Caudate nucleus (tissue), 63 donors: ENCODE measurements at places on chromosomes 7 and 10.
A peak's percentile ranks its signal among the peaks of the same experiment; 100 is the strongest.

DNA sequence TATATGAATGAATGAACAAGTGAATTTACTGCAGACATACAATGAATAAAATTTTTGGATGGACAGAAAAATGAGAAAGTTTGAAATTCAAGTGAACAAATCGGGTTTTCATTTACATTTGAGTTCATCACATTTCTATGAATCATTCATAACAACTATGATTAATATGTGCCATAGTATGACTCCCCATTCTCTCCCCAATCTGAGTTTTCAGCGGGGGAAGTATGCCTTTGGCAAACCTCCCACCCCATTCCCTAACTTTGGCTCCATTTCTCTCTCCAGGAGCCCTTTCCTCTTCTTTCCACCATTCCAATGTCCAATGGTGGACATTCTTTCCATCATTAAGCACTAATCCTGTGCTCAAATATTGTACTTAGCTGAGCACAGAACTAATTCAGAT lies 96.8 kb upstream of the LSM8 start:
- no peak for DNase-seq

DNA sequence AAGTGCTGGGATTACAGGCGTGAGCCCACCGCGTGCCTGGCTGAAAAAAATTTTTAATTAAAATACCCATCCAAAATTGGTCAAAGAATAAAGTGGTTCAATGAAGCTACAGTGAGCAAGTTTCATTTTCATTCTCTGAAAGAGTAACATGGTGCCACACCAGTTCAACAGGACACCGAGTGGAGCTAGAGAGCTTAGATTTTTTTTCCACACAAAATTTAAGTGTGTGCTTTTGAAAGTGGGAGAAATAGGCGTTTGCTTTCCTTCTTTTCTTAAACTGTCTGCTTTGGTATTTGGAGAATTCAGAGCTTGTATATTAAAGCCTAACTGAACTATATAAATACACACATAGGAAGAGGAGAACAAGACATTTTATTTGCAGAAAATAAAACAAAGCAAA lies 43.4 kb downstream of the BPGM start:
- no peak for DNase-seq

DNA sequence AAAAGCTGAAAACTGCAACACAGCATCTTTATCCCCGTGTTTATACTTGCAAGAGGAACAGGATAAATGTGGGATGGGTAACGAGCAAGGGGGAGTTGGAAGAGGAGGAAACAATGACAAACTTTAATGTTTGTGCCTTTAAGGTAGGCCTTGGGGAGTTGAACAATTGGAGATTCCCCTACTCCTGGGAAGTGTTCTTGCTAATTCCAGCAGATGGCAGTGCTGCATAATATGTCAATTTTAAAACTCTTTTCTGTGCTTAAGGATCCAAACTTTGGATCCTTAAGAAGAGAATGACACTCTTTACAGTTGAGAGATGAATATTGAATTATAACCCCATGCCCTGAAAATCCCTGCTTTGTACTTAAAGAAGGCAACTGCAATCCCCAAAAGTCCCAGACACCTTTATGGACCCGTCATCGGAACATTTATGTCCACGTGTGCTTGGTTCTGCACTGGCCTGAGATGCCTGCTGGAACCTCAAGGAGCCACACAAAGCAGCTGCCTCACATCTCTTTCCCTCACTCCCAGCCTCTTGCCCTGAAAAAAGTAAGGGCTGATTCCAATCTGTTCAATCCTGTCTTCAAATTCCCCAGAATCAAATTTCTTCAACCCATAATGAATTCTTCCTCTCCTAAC lies 12.0 kb downstream of the IFIT5 start:
- DNase-seq: no peak

GRCh38 chr7:130650611-130651120 lies 17.9 kb downstream of the COPG2 start:
- peak; percentile 86 for DNase-seq

DNA sequence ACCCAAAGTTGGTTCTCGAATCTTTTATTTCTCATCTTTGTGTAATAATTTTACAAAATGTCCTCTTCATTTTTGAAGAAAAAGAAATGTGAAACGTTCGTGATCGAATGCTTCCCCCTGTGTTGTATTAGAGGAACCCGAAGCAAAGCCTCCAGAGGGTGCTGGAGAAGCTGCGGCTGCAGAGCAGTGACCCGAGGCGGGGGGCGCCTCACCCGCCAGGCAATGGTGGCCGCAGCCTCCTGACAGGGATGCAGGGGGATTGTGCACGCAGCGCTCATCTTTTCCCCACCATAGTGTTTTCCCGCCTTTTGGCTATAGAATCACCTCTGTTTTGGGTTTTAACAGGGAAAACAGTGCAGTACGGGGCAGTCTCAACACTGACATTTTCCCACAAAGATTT lies 307.5 kb upstream of the ANKRD30A start:
- no peak for DNase-seq
